Endothelial cell of umbilical vein (primary cell): ENCODE measurements at places on chromosomes 6 and 20. TPM values are rescaled to one million over a fixed set of nuclear protein-coding genes. Genes with fewer than 3 reads are reported as not detected.

C6orf58 gene
- total RNA-seq = not detected in 2 replicates

KIAA0408 gene
- not detected in 2 replicates for total RNA-seq

HSPA1A gene
- total RNA-seq = 55.6 and 58.3 TPM in 2 replicates

CLPSL1 gene
- total RNA-seq = not detected in 2 replicates

NNAT gene
- 2.3 and 10.7 TPM in 2 replicates for total RNA-seq

PGC gene
- not detected in 2 replicates for total RNA-seq

C6orf15 gene
- not detected in 2 replicates for total RNA-seq

SLC35A1 gene
- total RNA-seq = 12.9 and 13.0 TPM in 2 replicates

MPIG6B gene
- not detected in 2 replicates for total RNA-seq

PREX1 gene
- 65.7 and 72.9 TPM in 2 replicates for total RNA-seq

GLP1R gene
- total RNA-seq = not detected in 2 replicates

TRIM26 gene
- 34.5 and 35.0 TPM in 2 replicates for total RNA-seq
